ENCODE measurements at places on chromosomes 5 and 9.

GRCh38 chr5:174312270-174312617 lies 266.7 kb downstream of the NSG2 start:
- DNase-seq: no peak

DNA sequence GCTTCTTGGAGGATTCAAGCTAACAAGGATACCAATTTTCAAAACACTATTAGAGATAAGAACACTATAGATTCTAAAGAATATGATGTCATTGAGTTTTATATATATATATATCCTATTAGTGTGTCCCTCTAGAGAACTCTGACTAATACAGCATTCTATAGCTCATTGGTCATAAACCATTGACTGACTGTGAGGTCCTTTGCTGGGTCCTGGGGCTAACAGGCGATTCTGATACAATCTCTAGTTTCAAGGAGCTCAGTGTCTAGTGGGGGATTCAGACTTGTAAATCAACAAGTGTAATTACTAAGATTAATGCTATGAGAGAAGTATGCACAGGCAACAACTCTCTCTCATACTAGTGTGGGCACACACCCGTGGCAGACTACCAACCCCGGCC lies 234.5 kb downstream of the DENND1A start:
- DNase-seq: no peak

DNA sequence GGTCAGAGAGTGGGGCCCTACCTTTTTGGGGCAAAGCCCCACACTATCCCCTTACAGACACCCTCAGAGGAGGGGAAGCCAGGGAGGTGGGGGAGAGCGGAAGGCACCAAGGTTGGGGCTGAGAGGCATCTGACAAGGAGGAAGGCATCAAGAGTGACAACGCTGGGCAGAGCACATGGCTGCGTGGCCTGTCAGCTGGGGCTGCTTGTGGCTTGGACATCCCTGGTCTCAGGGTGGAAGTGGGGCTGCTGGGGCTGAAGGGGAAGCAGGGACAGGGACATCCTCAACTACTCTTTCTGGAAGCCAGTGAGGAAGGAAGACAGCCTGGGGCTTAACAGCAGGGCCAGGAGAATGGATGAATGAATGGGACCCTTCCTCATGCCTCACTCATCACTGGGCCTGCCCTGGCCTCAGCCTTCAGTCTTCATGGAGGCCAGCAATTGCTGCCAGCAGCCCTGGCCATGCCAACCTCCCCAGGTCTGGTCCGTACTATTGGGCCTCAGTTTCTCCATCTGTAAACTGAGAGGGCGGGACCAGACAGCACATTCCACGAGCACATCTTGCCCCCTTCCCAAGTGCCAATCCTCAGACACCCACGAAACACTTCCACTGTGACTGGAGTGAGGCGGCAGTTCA lies 993 bp upstream of the RALGDS start:
- DNase-seq: no peak

DNA sequence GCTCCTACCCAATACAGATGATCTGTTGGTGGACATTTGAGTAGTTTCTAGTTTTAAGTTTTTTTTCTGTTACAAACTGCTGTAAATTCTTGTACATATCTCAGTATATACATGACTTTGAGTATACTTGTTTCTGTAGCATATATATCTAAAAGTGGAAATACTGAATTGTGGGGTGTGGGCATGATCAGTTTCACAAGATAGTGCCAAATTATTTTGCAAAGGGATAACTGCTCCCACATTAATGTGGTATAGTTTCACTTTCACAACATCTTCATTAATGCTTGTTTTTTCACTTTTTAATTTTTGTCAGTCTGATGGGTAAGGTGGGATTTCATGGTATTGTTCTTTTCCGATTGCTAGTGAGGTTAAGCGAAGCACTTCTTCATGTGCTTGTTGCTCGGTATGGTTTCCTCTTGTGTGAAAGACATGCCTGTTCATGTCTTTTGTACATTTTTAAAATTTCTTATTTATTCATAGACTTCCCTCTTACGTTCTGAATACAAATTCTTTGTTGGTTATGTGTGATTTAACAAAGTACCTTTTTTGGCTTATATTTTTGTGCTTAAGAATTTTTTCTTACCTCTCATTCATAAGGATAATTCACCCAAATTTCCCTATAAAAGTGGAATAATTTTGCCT lies 103.5 kb downstream of the CDC42SE2 start:
- DNase-seq: no peak

DNA sequence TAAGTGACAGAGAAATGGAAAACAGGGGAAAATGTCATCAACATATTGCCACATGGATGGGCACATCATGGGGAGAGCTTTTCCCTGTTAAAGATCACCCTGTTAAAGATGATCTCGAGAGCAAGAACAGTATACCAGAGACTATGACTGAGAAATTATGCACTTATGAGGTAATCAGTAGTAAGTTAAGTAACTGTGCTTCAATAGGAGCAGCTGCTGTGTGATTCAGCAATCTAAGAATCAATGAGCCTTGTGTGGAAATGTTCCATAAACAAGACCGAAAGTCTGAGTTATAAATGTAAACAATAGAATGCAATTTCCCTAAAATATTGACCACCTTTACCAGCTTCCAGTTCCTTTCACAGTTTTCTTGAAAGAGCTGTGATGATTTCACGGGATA lies 582.3 kb downstream of the CAAP1 start:
- no peak for DNase-seq

- no peak for DNase-seq
These were observed 78.7 kb downstream of the ELAVL2 start for GRCh38 chr9:23747088-23748075.

DNA sequence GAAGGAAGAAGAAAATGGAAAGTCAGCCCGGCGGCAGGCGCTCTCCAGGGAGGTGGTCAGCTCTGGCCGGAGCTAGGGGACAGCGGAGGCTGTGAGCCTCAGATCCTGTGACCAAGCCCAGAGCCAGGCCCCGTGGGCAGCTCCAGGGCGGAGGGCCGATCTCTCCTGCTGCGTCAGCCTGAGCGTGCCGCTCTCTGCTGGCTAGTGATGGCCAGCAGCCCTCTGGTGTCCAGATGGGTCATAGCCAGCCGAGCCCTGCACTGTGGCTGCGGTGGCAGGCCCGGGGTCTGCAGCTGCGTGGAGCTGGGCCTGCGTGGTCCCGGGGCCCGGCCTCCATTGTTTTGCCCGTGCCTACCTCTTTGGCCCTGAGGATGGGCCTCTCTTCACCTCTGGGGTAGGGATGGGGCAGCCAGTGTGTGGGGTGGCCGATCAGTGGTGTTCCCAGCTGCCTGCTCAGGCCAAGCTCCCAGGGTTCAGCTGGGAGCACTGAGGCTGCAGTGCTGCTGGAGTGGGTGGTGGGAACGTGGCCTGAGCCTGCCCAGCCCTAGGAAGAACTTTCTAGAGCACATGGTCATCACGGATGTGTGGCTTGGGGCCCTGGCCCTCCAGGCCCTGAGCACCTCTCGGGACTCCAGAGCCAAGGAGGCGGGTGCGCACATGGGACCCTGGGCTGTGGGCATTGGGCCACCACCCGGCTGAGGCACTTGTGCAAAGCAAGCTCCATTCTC lies 17.1 kb upstream of the NRARP start:
- DNase-seq: no peak

DNA sequence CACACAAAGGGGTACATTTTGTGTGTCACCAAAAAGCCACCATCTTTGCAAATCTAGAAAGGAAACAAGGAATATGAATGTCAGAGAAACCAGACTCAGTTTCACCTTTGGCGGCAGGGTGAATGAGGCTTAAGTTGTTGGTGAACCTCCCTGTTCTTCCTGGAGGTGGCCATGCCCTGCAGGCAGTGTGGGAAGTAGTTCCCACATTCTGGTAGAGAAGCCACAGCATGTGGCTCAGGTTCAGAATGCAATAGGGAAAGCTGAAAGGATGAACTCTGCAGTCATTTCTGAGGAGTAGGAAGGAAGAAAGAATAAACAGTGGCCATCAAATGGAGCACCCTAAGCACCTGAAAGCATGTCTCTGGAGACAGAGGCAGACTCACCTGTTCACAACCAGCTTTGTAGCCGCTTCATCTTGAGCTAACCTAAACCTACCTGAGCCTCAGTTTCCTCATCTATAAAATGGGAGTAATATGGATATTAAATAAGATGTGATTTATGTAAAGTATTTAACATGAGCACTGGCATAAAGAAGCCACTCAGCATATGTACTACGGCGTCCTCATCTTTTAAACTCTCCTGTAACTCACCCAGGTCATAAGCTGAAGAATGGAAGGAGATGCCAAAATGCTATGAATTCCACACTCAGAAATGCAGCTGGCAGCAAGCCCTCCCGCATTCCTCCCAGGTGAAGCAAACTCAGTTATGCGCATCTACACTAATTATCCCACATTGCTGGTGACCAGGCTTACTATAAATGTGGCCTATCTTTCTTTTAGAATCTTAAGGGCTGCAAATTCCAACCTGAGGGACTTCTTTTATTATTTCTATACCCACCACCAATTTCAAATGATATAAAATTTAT lies 86.0 kb downstream of the ZNF608 start:
- peak; percentile 22 for DNase-seq

- DNase-seq: no peak
These were observed 29.5 kb downstream of the TGFBI start for GRCh38 chr5:136058039-136058971.

DNA sequence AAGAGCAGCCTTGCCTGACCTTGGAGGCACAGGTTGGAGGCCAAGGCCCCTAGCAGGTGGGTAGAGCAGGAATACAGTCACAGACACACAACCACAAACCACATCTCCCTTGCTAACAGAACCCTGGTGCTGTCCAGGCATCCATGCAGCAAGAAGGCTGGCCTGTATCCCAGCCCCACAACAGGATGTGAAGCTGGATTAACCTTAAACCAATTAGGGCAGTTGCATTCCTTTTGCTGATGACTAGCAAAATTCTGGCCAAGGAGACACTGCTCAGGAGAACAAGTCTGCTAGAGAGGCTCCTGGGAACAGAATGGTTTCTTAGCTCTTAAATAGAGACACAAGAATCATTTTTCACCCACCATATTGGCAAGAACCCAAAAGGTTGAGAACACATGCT lies 97.8 kb downstream of the C5orf15 start:
- no peak for DNase-seq

GRCh38 chr9:88574953-88575352 lies 40.0 kb downstream of the NXNL2 start:
- DNase-seq: no peak

DNA sequence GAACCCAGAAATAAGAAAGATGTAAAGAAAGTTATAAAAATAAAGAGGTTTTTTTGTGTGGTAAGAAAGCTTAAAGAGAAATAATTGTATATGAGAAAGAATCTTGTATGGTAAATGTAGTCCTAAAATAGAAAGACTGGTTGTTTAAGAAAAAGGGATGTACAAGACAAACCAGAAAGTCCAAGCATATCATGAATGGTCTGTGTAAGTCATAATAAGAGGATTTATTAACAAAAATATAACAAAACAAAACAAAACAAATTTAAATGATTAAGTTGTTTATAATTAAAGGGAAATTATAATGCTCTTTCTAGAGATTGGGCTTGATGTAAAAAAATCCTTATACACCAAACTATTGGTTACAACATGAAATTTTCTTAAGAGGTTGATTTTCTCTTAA lies 590.4 kb upstream of the PTGER4 start:
- no peak for DNase-seq

DNA sequence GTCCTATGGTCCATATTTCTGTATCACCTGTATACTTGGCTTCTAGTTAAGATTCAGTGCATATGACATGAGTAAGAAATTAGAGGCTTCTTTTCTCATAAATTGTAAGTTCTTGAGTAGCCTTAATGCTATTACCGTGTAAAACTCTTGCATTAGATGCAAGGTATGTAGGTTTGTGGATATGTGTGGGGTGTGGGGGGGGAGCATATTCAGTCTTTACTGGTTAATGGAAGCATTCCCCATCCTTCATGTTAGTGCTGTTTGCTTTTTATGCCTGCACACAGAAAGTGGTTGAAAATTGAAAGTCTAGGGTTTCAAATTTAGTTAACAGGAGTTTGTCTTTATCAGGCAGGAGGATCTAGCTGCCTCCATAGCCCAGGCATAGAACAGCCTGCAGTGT lies 16.1 kb downstream of the RAI14 start:
- DNase-seq: no peak

GRCh38 chr5:129099184-129099569 lies 4.6 kb downstream of the ISOC1 start:
- DNase-seq: no peak

DNA sequence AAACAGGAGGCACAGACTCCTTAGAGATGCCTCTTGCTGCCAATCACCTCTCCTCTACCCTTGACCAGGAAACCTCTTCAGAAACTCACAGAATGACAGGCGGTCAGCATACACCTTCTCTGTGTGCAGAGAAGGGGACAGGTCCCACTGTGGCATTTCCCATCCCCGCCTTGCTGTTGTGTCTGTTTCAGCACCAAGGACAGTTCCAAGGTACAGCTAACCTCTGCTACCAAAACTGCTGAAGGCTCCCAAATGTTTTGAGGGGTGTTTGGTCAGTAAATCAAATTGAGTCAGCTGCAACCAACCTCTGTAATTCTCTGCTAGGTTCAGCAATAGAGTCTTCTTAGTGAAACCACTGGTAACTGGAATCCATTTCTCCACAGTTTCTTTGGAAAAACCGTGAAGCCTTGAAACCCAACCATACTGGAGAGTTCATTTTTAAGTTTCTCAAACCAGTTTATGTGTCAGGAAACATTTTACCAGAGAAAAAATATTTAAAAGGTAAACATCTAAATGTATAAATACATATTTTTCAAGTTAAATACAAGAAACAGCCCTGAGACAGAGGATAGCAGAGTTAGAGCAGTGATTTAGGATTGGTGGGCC lies 122.0 kb downstream of the DRD1 start:
- DNase-seq: peak; percentile 62

GRCh38 chr5:180043377-180043776 lies 28.2 kb downstream of the RNF130 start:
- no peak for DNase-seq

DNA sequence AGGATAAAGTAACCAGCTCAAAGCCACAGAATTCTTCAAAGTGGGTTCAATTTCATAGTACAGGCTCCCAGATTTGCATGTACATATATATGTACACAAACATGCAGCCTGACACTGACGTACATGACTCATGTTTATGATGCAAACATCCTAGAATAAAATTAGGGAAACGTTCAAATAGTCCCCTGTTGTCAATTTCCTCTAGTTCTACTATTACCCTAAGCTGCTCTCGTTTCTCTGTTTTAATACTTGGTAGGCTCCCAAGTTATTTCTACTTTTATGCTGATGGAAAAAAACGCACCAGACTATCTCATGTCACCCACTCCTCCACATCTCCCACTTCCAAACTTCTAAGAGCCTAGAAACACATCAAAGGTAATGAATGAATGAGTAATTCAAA lies 229.7 kb downstream of the EPB41L4A start:
- DNase-seq: no peak

DNA sequence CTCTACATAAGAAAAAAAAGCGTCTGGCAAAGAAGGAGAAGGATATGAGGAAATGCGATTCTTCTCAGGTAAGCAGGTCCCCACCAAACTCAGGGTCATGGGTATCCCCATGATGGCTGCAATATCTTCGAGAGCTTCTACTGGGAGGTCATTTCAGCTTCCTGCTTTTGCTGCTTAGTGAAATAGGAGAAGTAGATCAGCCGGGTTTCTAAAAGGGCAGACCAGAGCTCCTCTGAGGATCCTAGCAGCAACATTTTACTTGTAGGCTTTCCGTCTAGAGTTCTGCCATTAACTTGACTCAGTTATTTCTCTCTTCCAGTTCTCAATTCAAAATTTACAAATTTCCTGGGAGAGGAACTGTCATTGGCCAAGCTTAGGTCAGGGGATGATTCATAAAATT lies 134.7 kb downstream of the DPYSL3 start:
- DNase-seq: no peak
